Right renal cortex interstitium (tissue), 3 donors: ENCODE measurements at places on chromosomes 5 and 9. TPM values are rescaled to one million over a fixed set of nuclear protein-coding genes. Genes with fewer than 3 reads are reported as not detected.

GRCh38 chr5:121503111-121503840 lies 348.4 kb upstream of the FTMT start:
- peak; percentile 19 for DNase-seq

GRCh38 chr5:36403632-36404311 lies 102.1 kb upstream of the RANBP3L start:
- DNase-seq = no peak

DNA sequence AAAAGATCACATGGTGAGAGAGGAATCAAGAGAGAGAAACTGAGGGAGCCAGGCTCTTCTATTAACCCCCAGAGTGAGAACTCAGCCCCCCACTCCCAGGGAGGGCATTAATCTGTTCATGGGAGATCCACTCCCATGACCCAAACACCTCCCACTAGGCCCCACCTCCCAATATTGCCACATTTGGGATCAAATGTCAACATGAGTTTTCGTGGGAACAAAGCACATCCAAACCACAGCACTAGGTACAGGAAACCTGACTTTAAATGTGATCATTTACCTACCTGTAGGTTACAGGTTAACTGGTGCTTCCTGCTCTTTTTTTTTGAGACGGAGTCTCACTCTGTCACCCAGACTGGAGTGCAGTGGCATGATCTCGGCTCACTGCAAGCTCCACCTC lies 16.9 kb downstream of the NNT start:
- no peak for DNase-seq

TRIM14 gene
- 5.8 TPM for polyA plus RNA-seq

DNA sequence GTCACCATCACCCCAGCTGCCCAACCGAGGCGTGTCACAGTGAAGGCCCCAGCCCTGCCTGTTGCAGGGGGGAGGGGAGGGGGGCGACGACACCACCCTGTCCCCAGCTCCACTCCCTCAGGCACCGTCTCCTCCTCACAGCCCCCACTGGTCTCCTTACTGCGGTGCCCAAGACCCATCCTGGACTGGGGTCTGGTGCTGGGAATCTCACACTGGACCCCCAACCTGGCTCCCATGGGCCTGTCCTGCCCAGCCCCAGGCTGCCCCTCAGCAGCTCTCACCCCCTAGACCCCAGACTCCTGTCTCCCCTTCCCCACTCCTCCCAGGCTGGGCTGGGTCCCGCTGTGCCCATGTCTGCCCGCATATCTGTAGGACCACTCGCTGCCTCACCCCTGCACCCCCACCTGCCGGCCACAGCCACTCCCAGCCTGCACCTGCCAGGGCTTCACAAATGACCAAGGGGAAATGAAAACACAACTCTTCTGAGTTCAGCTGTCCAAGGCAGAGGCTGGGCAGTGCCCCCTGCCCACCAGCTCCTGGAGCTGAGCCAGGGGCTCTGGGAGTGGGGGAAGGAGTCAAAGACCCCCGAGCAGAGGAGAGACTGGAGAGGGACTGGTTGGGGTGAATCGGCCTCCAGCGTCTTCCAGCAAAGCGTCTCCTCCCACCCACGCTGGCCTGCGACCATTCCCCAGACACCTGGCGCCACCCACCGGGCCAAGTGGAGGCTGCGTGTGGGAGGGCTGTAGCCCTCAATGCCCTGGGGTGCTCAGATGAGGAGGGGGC lies 32.6 kb upstream of the EGFL7 start:
- DNase-seq = no peak

- no peak for DNase-seq
Measured at GRCh38 chr5:82265047-82265446, 13.1 kb downstream of the RPS23 start.

DNA sequence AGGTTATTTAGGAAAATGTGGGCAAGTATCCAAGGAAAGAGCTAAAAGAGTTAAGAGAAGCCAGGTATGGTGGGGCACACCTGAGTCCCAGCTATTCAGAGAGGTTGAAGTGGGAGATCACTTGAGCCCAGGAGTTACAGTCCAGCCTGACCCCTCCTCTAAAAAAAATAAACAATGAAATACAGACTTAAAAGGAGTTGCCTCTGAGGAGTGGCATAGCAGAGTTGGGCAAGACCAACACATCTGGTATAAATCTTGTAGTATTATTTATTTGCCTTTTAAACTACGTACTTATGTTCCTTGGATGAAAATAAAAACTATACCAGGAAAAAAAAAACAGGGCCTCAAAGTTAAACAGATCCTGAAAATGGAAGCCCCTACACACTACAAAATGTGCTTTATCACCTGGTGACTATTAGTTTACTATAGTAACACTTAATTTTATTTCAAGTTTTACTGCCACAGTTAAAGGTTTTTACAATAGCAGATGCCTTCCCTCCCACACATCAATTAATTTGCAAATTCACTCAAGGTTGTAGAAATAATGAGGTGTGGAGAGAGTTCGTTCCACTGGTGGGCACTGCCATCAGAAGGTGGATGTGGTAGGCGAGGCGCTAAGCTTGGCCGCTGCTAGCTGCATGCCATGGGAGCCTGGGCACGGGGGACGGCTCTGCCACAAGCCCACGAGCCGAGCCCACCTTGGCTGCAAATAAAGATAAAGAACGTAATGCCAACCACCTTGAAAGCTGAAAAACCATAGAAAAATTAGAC lies 48.0 kb downstream of the MED27 start:
- no peak for DNase-seq

DNA sequence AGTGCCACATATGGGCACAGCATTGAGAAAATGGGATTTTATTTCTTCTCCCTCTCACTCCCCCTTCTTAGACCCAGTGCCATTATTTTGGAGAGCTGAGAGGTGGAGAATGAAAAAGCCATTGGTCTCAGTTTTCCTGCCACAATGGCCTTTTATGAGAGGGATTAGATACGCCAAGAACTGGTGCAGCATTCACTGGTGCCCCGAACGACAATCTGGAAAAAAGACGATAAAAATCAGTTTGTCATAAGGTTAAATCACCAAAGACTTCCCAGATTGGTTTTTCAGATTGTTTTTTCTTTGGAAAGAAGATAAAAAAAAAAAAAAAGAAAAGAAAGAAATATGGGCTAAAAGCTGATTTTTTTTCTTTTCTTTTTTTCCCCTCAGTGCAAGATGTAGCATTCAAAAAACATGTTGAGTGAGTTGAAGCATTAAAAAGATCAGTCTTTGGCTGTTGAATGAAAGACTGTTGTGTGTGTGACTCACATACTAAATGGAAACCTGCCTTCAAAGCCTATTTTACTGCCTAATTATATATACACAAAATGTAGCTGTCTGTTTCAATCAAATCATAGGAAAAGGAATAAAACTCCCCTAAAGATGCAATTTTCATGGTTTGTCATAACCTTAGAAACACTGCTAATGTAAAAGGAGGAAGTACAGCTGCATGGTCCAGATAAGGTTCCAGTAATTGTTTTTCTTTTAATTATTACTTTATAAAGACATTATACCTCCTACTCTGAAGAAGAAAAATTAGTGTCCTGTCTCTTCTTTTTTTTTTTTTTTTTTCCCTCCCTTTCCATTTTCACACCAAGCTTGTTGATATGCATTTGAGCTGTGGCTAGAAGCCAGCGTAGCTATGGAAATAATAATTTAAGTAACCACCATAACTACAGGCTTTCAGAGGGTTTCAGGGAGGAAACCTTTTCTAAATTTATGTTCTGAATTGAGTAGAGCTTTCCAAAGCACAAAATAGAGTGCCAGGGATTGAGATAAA lies 27.2 kb upstream of the ZNF608 start:
- DNase-seq = no peak

- no peak for DNase-seq
Measured at GRCh38 chr5:138241688-138242571, 28.8 kb upstream of the CDC23 start.

GRCh38 chr5:141084487-141084989 lies 9.9 kb upstream of the PCDHB2 start:
- DNase-seq = no peak
